Fibroblast of the conjunctiva (primary cell): ENCODE measurements at places on chromosomes 12 and 14.

- DNase-seq = peak; percentile 35
These were observed 154.9 kb upstream of the PWP1 start for GRCh38 chr12:107530701-107531100.

- DNase-seq = peak; percentile 75
These were observed 99.2 kb downstream of the SCARB1 start for GRCh38 chr12:124764451-124764850.

- DNase-seq = no peak
These were observed 126.4 kb upstream of the PLEKHA5 start for GRCh38 chr12:19003141-19003540.

DNA sequence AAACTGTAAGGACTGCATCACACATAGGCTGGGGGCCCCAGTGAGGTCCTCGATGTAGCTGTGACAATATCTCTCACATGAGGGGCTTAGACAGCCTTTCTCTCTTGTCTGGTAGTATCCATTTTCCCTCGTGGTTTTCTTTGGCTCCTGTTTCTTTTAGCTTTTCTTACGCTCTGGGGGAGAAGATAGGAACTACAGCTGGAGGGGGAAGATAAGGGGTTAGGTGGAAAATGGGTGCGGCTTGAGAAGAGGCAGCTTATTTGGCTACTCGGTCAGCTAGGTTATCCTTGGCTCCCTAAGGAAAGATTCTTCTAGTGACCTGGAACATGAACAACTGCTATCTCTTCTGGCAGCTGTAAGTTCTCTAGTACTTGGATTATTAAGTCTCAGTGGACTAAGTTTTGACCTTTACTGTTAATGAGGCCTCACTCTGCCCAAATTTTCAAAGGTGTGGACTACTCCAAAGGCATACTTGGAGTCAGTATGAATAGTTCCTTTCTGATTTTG lies 28.7 kb upstream of the CPNE8 start:
- no peak for DNase-seq

GRCh38 chr12:6574576-6575295 lies 6.6 kb upstream of the NOP2 start:
- no peak for DNase-seq

DNA sequence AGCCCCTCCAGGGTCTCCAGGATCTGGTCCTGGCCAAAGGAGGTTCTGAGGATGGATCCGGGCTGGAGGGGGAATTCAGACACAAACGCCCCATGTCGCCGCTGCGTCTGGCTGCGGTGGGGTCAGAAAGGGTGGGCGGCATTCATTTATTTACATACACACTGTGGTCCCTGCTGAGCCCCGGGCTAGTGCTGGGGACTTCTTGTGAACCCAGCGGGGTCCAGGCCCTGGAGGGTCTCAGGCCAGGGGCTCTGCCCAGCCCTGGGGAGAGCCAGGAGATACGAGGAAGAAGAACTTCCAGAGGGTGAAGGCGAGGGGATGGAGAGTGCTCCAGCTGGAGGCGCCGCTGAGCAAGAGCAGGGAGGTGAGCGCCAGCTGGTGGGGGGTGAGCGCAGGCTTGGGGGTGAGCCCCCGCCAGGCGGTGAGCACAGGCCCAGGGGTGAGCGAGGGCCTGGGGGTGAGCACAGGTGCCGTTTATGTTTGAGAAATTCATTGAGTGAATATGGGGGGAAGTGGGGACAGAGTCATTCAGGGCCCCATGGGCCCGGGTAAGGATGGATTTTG lies 68.1 kb downstream of the NCOR2 start:
- no peak for DNase-seq

GRCh38 chr12:38374751-38375150 lies 58.2 kb downstream of the ALG10B start:
- no peak for DNase-seq

- no peak for DNase-seq
These were observed 40.1 kb upstream of the CISTR start for GRCh38 chr12:53791735-53792326.

DNA sequence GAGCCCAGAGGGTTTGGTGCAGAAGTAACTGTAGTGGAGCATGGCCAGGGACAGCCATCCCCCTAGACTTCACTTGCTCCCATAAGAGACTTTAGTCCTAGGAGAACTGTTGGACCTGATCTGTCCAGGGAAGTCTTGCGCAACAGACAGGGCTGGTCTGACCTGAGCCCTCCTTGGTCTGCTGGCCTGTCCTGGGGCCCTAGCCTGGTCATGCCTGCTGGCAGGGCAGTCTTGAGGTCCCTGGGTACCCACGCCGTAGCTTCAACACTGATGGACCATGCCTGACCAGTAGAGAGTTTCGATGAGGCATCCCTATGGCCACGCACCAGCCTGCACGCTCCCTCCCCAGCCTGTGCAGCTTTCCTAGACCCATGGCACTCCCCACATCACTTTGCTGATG lies 305.7 kb downstream of the GPHN start:
- no peak for DNase-seq

- no peak for DNase-seq
These were observed 134.1 kb upstream of the KRAS start for GRCh38 chr12:25384893-25385248.
